Hippocampal formation (tissue), 2 donors: ENCODE measurements at places on chromosomes 7 and 10.

DNA sequence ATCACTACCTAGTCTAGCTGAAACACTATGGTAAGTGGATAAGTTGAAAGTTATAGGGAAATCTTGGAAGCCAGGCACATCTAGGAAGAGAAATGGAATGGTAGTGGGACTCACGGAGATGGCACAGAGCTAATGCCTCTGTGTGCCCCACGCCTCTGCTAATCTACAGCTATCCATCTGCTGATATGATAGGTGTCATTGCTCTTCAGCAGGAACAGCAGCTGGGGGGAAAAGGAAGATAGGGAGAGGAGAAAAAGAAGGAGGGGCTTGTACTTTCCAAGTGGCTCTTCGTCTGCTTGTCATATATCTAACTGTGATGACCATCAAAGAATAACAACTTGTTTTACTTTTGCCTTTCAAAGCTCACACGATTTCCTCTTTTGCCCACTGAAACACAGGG lies 1199.1 kb upstream of the SORCS1 start:
- DNase-seq: no peak

DNA sequence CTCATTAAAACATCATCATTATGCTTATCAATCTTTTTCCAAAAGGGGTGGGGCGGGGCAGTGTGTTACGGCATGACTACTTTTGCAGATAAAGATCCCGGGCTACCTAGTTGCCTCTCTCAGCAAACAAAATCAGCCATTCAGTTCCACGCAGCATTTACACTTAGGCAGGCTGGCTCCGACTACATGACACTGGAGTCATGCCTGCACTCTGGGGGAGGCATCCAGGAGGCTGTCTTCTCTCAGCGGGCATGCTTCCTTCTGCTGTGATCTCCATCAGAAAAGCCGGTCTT lies 193.9 kb upstream of the TCF7L2 start:
- DNase-seq: no peak

- DNase-seq: no peak
Measured at GRCh38 chr10:60654813-60655464, 123.3 kb upstream of the CDK1 start.

DNA sequence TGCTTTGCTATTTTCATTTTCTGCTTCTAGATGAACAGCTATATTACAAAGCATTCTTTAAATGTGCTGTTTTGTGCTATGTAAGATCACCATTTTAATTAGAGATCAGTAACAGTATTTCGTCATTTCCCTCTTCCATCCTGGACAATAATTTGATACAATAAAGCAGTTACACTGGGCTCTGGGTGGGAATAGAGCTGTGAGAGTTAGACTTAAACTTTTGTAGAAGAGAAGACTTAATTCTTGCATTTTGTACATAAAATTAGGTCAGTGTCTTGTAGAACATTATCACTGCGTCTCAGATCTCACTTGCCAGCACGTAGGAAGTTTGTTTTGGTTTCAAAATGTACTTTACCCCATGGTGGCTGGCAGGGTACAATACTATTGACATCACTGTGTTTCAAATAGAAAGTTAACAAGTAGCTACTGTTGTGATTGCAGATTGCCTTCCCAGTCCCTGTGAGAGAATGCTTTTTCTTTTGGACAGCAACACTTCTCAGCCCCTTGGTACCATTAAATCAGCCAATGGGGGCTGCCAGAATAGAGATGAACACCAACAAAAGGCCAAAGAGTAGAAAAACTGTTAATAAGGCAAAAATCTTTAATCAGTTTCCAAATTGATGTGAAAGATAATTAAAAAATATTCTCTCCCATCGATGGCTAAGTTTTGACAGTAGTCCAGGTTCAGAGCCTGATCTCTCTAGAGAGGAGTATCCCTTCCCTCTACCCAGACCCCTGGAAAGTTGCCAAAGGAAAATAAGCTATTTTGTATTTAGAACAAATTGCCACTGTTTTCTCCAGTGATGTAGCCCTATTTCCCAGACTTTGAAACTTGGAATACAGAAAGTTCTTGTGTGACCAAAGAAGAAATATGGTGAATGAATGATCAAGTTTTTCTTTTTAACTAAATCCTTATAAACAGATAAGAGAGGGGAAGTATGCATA lies 35.1 kb downstream of the SMNDC1 start:
- DNase-seq: peak; percentile 40

- no peak for DNase-seq
Measured at GRCh38 chr10:580778-581177, 108.7 kb downstream of the DIP2C start.

DNA sequence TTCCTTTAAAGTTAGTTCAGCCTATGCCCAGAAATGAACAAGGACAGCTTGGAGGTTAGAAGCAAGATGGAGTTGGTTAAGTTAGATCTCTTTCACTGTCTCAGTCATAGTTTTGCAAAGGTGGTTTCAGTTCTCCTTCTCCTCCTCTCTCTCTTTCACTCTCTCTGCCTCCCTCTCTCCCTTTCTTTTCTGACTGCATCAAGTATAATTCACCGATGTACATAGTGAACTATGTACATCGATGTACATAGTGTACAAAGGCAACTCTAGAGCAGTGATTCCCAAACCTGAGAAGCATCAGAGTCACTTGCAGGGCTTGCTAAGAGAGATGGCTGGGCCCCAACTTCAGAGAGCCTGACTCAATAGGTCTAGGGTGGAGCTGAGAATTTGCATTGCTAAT lies 1259.7 kb downstream of the TYW1 start:
- no peak for DNase-seq

- no peak for DNase-seq
Measured at GRCh38 chr10:69489506-69490090, 38.3 kb downstream of the TSPAN15 start.

GRCh38 chr7:138425026-138425425 lies 35.0 kb upstream of the TRIM24 start:
- no peak for DNase-seq
